ENCODE measurements at places on chromosomes 11 and 22. TPM values are rescaled to one million over a fixed set of nuclear protein-coding genes. Genes with fewer than 3 reads are reported as not detected.

KBTBD3 gene
- 0.72 TPM for total RNA-seq

PATE4 gene
- not detected for total RNA-seq

PATZ1 gene
- total RNA-seq = 25.3 TPM

DYNC2H1 gene
- total RNA-seq = 31.4 TPM

YPEL1 gene
- total RNA-seq = 0.22 TPM

ANO3 gene
- total RNA-seq = not detected

ISX gene
- not detected for total RNA-seq

SERPING1 gene
- 16.4 TPM for total RNA-seq

IFITM10 gene
- 0.22 TPM for total RNA-seq

CCDC89 gene
- 2.2 TPM for total RNA-seq

MALAT1 gene
- 9,497 TPM for total RNA-seq

MB gene
- not detected for total RNA-seq

MCM5 gene
- total RNA-seq = 8.1 TPM

MRGPRF gene
- total RNA-seq = 16.2 TPM

MIF gene
- 102 TPM for total RNA-seq

OR8A1 gene
- total RNA-seq = under 0.01 TPM

PANX3 gene
- total RNA-seq = not detected

TRIM6 gene
- total RNA-seq = 14.0 TPM

PDE2A gene
- total RNA-seq = 2.9 TPM

SLC29A2 gene
- 0.29 TPM for total RNA-seq

GGA1 gene
- total RNA-seq = 50.3 TPM

PANX2 gene
- total RNA-seq = 0.86 TPM

BAIAP2L2 gene
- 3.4 TPM for total RNA-seq

OR5P2 gene
- not detected for total RNA-seq

SLC22A8 gene
- not detected for total RNA-seq

C22orf42 gene
- not detected for total RNA-seq

ACRV1 gene
- not detected for total RNA-seq

POU2F3 gene
- total RNA-seq = not detected

Data from placental pericyte (primary cell).